ENCODE measurements at places on chromosomes 3 and 15.

GRCh38 chr3:18667552-18667951 is 242.4 kb upstream of the SATB1 start:
- no peak for DNase-seq

GRCh38 chr3:185726254-185726967 is 98.4 kb downstream of the IGF2BP2 start:
- DNase-seq, result no peak

- no peak for DNase-seq
Observed at GRCh38 chr15:95105229-95105628, 873.9 kb downstream of the MCTP2 start.

DNA sequence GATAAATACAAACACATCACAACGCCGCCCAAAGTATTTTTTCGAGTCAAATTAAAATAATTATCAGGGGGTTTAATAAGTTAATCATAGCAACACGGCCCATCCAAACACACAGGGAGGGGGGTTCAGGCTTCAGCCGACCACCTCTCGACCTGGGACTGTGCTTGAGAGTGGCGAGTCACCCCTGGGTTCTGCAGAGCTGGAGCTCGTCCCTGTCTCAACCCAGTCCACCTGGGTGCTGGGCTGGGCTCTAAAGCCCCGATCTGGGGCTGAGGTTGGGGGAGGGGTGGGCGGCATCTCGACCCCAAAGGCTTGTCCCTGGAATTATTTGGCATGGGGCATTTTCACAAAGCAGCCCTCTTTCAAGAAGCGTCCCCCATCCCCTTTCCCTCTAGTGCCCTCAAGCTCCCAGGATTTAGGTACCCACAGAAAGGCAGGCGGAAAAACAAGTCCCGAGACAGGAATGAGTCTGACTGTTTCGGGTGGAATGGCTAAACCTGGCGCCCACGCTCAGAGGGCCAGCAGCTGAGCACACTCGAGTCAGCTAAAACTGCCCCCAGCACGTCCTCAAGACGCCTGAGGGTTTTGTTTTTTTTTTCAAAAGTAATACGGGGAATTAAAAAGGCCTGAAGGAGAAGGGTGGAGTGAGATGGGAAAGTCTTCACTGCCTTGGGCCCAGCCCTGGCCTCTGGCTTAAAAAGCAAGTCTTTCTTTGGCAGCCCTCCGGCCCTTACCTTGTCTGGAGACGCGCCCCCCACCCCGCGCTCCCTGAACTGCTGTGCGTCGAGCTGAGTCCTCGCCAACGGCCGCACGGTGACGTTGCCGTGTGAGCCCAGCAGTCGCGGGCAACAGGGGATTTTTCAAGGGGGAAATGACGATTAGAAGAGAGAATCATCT is 32.5 kb downstream of the NR2F2 start:
- no peak for DNase-seq

GRCh38 chr15:85763157-85763556 is 31.6 kb downstream of the KLHL25 start:
- no peak for DNase-seq

DNA sequence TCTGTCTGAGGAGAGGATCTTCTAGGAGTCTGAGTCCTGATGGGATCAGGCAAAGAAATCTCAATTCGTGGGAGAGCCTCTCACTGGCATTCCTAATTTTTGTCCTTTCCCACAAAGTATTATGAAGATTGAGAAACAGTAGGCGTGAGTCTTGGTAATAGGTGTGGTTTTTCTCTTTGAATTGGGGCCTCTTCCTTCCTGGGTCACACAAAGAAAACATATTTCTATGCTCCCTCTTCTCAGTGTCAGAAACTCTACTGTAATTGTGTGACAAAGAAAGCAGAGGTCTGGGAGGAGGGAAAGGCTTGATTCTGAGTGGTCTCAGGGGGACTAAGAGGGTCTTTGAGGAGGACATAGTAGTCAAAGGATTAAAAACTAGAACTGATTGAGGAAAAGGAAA is 6.0 kb downstream of the GABRR3 start:
- DNase-seq, result no peak

DNA sequence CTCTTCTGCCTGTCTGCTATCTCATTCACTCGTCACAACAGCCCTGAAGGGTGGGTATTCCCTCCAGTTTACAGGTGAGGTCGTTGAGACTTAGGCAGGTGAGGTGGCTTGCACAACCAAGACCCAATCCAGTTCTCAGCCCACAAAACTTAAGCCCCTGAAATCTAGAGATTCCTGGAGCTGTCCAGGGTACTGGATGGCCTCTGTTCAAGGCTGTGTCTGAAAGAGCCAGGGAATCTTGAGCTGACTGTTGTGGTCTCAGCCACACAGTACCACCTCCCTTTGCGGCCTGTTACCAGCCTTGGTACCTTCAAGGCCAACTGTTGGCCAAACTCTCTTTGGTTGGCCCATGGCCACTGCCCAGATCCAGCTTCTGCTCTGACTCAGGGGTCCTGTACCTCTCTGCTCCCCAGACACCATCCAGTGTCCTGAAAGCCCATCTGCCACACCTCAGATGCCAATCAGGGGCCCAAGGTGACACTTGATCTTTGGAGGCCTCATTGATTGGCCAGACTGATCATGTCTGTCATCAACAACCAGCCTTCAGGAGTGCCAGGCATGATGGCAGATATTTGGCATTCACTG is 10.9 kb upstream of the FAM107A start:
- no peak for DNase-seq

- peak; percentile 73 for DNase-seq
Observed at GRCh38 chr15:67521029-67521782, at the start of gene C15orf61. C15orf61 (plus strand) TSS chr15:67521131; CDS start chr15:67521249, 118 bp downstream.

GRCh38 chr3:22933051-22933840 is 269.9 kb upstream of the UBE2E2 start:
- DNase-seq, result no peak

Data from GM12864 (cell line).